Effector memory CD8-positive, alpha-beta T cell (primary cell): ENCODE measurements at places on chromosomes 3 and 15.

DNA sequence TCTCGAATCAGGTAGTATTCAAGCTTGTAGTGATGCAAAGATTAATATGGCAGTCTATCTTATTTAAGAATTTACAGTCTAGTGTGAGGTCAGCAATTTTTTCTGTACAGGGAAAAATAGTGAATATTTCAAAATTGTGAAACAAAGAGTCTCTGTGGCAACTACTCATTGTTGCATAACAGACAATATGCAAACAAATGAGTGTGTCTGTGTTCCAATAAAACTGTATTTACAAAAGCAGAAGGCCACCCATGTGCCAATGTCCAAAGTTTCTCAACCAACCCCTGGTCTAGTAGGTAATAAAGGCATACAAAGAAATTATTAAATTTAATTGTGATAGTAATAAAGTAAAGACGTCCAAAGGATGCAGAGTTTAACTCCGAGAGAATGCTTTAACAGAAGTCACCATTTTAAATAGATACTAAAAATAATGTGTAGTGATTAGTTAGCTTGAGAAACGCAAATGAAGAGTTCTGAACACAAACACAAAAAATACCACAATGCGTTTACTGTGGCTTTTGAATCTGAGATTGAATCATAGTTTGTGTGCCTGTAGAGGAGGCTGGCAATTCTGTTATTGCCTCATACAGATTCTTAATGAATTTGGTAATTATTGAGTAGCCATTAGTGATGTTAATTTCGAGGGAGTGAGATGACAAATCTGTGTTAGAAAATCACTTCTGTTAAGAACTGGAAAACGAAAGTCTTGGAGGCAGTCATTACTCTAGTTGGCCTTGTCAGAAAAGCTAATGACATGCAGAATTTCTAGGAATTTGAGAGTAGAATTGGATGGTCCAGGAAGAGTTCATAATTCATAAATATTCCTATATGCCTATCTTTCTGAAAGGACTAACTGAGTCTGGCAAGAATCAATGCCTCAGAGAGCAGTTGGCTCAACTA lies 48.7 kb downstream of the CADM2 start:
- no peaks in the 10 kb centered on the region for H3K36me3 ChIP-seq
- H3K27ac ChIP-seq, result no peak overlapping the region
- H3K4me3 ChIP-seq, result no peak overlapping the region
- DNase-seq, result no peak
- no peaks in the 10 kb centered on the region for H3K27me3 ChIP-seq

GRCh38 chr3:46482632-46483350 lies 15.0 kb upstream of the RTP3 start:
- no peak overlapping the region for H3K27ac ChIP-seq
- H3K4me3 ChIP-seq, result no peak overlapping the region
- H3K36me3 ChIP-seq, result no peaks in the 10 kb centered on the region
- no peaks in the 10 kb centered on the region for H3K4me1 ChIP-seq

DNA sequence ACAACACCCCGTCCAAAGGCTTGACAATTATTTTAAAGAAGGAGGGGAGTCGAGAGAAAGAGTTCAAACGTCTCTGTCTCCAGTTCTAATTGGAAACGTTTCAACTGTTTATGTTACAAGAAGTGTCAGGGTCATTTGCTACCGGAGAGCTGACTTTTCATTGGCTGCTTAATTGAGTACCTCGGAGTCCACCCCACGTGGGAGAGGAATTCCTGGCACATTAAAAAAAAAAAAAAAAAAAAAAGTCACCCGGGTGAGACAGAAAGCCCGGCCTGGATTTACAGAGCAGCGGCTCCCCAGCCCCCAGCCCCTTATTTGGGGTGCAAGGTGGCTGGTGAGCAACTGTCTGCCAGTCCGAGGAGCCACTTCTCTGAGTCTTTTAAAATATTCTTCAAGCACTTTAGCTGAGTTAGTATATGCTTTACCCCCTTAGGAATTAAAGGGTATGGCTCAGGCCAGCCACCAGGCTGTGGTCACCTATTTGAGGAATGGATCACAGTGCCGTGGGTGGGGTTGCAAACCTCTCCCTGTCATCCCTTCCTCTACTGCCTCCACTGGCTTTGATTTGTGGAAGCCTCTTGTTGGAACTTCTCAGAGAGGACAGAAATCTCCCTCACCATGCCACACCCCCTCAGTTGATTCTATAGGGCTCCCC lies 3.9 kb upstream of the TLE3 start:
- peaks cover 31% of the 10 kb centered on the region for H3K36me3 ChIP-seq
- DNase-seq, result no peak
- H3K4me3 ChIP-seq, result no peak overlapping the region
- peaks cover 21% of the 10 kb centered on the region for H3K4me1 ChIP-seq
- H3K27me3 ChIP-seq, result peaks cover 8% of the 10 kb centered on the region

GRCh38 chr15:63172851-63173451 lies 15.7 kb upstream of the RPS27L start:
- DNase-seq, result no peak
- no peak overlapping the region for H3K27ac ChIP-seq
- H3K4me1 ChIP-seq, result no peaks in the 10 kb centered on the region
- H3K4me3 ChIP-seq, result no peak overlapping the region
- H3K36me3 ChIP-seq, result peaks cover 2% of the 10 kb centered on the region

DNA sequence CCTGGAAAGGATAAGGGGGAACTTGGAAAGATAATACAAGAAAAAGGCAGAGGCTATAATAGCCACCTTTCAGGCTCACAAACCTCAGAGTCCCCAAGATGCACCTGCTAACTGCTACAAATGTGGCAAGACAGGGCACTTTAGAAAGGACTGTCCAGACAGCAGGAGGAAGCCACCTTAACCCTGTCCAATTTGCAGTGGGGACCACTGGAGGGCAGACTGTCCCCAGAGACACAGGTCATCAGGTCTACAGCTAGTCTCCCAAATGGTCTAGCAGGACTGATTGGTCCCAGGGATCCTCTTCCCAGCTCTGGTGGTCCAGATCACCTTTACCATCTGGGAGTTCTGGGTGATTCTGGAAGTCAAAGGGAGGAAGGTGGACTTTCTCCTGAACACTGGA lies 882.5 kb upstream of the GBE1 start:
- no peaks in the 10 kb centered on the region for H3K36me3 ChIP-seq
- H3K27me3 ChIP-seq, result no peaks in the 10 kb centered on the region
- H3K4me3 ChIP-seq, result no peak overlapping the region
- H3K27ac ChIP-seq, result no peak overlapping the region

- H3K27ac ChIP-seq, result no peak overlapping the region
- H3K4me1 ChIP-seq, result no peaks in the 10 kb centered on the region
- no peak overlapping the region for H3K4me3 ChIP-seq
- DNase-seq, result no peak
Observed at GRCh38 chr15:35393398-35393797, 152.6 kb downstream of the DPH6 start.

DNA sequence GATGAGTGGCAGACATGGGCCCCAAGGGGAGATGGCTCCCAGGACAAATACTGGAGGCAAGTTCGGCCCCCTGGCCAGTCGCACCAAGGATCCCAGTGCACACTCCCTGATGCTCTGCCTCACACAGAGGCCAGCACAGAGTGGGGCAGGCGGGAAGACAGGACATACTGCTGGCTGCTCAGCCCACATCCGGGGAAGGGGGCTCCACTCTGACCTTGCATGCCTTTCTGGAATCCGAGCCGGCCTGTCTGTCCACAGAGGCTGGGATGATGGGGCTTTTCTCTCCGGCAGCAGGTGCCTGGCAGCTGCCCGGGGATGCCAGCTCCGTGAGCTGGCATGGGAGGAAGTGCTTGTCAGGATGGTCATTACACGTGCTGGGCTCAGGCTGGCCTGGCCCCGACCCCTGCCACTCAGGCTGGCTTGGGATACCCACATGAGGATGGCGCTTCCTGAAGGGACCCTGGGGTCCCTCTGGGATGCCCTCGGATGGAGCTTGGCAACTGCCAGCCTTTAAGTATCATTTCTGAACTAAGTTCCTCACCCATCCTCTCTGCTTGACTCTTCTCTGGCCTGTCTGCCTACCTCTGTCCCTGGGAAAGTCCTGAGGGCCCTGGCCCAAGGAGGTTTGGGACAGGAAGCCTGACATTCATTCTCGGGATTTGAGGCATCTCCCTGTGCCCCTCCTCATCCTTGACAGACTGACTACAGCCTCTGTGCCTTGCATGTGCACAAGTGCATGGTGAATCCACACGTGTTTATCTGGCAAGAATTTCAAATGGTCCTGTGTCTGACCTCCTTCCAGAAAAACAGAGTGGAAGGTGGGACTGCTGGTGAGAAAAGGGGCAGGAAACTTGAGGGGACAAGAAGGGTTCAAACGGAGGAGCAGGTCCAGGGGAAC lies 46.5 kb downstream of the EXOG start:
- H3K27me3 ChIP-seq, result peaks cover 11% of the 10 kb centered on the region
- no peaks in the 10 kb centered on the region for H3K36me3 ChIP-seq
- no peaks in the 10 kb centered on the region for H3K4me1 ChIP-seq
- no peak overlapping the region for H3K4me3 ChIP-seq
- H3K27ac ChIP-seq, result no peak overlapping the region

DNA sequence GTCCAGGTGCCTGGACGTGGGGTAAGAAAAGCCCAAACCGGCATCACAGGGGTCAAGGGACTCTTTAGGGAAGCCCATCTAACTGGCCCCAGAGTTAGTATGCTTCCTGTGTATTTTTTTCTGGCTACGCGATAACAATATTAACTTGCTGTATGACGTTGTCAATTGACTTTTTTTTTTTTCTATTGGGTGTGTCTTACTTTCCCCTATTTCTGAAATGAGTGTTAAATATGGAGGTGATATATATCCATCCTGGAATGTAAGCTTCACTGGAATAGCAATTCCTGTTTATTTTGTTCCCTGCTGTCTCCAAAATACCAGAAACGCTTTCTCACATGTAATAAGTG lies 598 bp upstream of the GMNC start:
- H3K4me3 ChIP-seq, result peak overlapping the region; percentile 8
- H3K36me3 ChIP-seq, result no peaks in the 10 kb centered on the region
- no peaks in the 10 kb centered on the region for H3K4me1 ChIP-seq
- H3K27ac ChIP-seq, result no peak overlapping the region
- DNase-seq, result no peak
- H3K27me3 ChIP-seq, result peaks cover 14% of the 10 kb centered on the region

- H3K27me3 ChIP-seq, result peaks cover 43% of the 10 kb centered on the region
- peaks cover 34% of the 10 kb centered on the region for H3K36me3 ChIP-seq
- peak overlapping the region; percentile 90 for H3K4me3 ChIP-seq
- H3K4me1 ChIP-seq, result peaks cover 46% of the 10 kb centered on the region
- peak overlapping the region; percentile 90 for H3K27ac ChIP-seq
- no peak for DNase-seq
Observed at GRCh38 chr3:158109295-158109803, 540 bp upstream of the RSRC1 start.

GRCh38 chr15:73573037-73573436 lies 60.2 kb downstream of the NPTN start:
- no peak overlapping the region for H3K4me3 ChIP-seq
- no peak for DNase-seq
- H3K27ac ChIP-seq, result no peak overlapping the region
- peaks cover 2% of the 10 kb centered on the region for H3K4me1 ChIP-seq
- no peaks in the 10 kb centered on the region for H3K27me3 ChIP-seq
- peaks cover 50% of the 10 kb centered on the region for H3K36me3 ChIP-seq

DNA sequence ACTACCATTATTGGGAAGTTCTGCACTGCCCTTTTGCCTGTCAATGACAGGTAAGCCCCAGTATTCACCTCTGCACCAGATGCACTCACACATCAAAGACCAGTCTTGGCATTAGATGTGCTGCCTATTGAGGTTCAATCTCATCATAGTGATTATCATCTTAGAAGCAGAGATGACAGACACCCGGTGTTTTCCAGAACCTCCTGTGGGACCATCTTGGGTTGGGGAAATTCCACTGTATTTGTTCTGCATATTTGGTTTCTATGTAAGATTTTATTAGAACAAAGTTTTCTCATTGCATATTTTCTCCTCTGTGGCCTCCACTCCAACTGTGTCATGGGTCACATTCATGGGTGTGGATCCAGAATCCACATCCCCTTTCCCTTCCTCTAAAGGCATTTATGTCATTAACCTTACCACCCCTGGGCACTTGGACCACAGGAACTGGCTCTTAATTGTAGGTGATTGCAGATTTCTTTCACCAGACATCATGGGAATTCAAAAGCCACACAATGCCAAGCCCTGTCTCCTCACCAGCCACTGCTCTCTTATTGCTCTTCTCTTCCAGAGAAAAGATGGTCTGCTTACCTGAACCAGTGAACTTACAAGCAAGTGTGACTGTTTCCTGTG lies 31.2 kb downstream of the PLA1A start:
- H3K4me1 ChIP-seq, result peaks cover 6% of the 10 kb centered on the region
- peaks cover 52% of the 10 kb centered on the region for H3K27me3 ChIP-seq
- no peaks in the 10 kb centered on the region for H3K36me3 ChIP-seq
- DNase-seq, result no peak
- no peak overlapping the region for H3K4me3 ChIP-seq
- H3K27ac ChIP-seq, result no peak overlapping the region

DNA sequence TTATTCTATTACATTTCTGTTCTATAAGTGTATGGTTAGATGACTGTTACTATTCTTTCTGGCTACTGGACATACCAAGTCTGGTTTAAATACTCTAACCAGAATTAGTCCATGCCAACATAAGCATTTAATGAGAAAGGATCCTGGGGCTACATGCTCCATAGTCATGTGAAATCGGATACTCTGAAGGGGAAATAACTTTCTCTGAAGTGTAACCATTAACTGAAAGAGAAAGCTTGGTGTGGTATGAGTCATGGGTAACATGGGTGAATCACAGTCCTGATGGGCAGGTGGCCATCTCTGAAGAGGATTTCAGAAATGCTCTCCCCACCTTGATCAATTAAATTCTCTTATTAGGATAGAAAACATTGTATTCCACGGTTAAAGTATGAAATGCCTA lies 69.4 kb downstream of the FHIT start:
- no peak overlapping the region for H3K4me3 ChIP-seq
- no peaks in the 10 kb centered on the region for H3K4me1 ChIP-seq
- no peaks in the 10 kb centered on the region for H3K27me3 ChIP-seq
- H3K27ac ChIP-seq, result no peak overlapping the region
- no peaks in the 10 kb centered on the region for H3K36me3 ChIP-seq

DNA sequence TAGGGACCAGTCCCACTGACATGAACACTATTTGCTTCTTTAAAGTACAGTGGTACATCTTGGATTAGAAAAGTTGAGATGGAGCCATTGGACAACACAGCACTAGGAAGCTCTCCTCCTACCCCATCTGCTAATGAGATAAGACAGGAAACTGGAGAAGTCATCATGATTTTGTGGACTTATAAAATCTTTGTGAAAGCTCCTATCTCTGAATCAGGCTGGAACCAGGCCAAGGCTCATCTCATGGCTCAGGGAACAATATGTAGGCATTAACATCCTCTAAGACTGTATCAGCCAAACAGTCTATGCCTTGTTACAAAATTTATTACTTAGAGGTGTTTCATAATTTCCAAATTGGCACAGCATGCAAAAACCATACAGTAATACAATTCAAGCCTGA lies 84.1 kb downstream of the BOC start:
- H3K27ac ChIP-seq, result no peak overlapping the region
- H3K4me1 ChIP-seq, result no peaks in the 10 kb centered on the region
- no peaks in the 10 kb centered on the region for H3K27me3 ChIP-seq

- peaks cover 23% of the 10 kb centered on the region for H3K36me3 ChIP-seq
- no peaks in the 10 kb centered on the region for H3K27me3 ChIP-seq
- DNase-seq, result no peak
- H3K27ac ChIP-seq, result no peak overlapping the region
- H3K4me3 ChIP-seq, result no peak overlapping the region
- peaks cover 62% of the 10 kb centered on the region for H3K4me1 ChIP-seq
Observed at GRCh38 chr15:56923174-56923591, 4.7 kb downstream of the TCF12 start.
